ENCODE measurements at places on chromosomes 5 and 9.

GRCh38 chr9:108885643-108886348 is 23.7 kb downstream of the ACTL7A start:
- peak; percentile 63 for DNase-seq

DNA sequence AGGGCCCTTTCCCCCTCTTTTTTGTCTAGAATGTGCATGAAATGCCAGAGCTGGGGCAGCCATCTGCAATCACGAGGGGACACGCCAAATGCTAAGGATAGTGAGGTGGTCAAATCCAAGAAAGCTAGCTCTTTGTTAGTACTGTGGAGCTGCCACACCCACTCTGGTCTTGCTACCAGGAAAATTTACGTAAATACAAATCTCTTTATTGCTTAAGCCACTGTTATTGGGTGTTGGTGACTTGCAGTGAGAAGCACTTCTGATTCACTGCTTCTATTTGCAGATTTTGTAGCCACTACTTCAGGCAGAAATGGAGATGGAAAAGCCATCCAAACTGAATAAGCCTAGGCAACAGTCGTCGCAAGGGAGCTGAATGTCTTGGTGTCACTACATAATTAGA is 25.6 kb upstream of the SUSD1 start:
- no peak for DNase-seq

DNA sequence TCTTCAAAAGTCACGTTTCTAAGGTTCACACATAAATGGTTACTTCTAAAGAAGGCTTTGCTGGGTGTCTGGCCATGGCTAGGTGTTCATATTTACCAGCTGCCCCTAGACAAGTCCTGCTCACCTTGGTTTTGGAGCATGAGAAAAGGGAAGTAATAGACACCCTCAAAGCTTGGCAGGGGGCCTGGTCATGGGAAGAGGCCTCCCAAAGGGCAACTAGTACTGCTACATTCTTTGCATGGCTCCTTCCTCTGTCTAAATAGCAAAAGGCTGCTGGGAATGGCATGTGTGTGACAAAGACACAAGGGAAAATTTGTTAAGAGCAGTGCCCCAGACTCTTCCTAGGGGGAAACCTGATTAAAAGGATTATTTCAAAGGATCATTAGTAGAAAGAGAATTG is 93.4 kb downstream of the NRG2 start:
- no peak for DNase-seq

- DNase-seq: no peak
These were observed 151.7 kb downstream of the GLIS3 start for GRCh38 chr9:4148231-4148561.

DNA sequence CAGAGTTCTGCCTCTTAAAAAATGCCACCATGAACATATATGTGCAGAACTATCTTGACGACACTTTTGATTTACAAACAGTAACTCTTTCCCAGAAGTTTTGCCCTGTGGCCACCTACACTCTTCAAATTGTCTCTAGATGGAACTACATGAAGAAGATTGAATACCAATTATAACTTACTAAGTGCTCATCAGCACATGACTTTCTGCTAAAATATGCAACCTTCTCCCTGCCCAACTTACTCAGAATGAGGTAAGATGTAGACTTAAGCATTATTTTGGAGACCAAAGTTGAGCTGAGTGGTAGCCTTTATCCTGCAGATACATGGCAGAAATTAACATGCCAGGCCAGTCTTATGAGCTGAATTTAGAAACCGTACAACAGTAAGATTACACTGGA is 105.4 kb downstream of the SEMA5A start:
- peak; percentile 37 for DNase-seq

GRCh38 chr5:123176938-123177275 is 87.9 kb downstream of the PRDM6 start:
- DNase-seq: no peak

DNA sequence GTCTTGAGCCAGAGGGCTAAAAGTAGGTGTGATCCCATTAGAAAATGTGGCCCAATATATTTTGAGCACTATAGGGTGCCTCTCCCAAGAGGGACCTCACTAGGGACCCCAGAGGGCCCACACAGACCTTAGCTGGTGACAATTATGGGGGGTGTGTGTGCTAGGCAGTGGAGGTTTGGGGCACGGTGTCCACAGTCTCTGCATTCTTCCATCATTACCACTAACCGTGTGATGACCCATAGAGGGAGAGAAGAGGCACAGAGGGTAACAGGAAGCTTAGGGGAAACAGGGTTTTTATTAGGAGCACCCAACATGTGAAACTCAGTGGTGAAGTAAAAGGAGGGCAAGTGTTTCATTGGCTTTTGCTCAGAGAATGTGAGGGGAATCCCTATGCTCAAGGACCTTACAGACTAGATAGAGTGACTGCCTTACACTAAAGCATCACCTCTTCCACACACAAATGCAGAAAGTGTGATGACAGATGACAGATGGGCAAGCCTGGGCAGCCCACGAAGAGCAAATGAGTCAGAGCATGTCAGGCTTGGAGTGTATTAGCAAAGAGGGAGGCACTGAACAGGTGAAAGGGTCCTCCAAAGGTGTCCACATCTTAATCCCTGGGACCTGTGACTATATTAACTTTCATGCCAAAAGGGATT is 2.5 kb upstream of the ACTL7A start:
- no peak for DNase-seq

DNA sequence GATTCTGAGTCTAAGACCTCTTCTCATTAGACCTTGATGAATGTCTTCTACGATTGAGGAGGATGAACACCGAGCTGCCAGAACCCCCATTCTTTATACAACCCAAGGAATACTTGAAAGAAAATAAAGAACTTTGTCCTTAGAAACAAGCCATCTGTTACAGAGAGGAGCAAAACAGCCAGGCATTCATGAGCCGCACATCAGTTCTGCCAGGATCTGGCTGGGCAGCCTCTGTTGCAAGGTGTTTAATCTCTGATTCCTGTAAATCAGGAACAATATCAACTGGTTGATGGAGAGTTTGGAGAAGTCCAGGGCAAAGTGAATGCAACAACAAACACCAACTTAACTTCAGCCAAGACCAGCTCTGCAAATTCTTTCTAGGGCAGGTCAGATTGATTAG is 165.5 kb upstream of the DMAC1 start:
- no peak for DNase-seq

DNA sequence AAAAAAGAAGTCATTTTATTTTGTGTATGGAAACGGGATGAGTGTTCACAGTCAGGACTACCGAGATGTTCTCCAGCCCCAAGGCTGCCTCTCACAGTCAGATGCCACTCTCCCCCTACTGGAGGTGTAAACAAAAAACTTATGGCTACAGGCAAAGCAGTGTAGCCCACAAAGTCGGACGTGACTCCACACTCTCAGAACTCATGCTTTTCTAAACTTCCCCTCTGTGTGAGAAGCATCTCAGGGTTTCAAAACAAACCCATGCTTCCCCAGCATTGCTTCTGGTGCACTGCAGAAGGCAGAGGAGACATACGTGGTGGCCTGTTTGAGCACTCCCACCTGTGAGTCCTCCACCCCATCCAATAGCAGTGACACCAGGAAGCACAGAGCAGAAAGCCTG is 580.3 kb downstream of the BNC2 start:
- DNase-seq: no peak

- no peak for DNase-seq
These were observed 10.5 kb downstream of the TAL2 start for GRCh38 chr9:105672711-105673234.

DNA sequence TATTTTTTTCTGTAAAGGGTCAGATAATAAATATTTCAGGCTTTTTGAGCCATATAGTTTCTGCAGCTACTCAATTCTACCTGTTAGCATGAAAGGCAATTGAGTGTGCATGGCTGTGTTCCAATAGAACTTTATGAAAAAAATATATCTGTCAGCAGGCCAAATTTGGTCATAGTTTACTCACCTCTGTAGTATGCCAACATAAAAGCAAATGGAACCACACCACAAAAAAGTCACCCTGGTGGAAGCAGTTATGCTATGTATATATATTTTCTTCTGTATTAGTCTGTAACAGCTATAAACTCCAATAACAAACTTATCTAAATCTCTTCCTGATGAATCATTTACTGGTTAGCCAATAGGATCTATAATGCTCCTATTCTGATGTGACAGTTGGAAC is 3.4 kb downstream of the SLC38A9 start:
- DNase-seq: no peak

GRCh38 chr9:101625876-101626275 is 31.1 kb upstream of the PPP3R2 start:
- no peak for DNase-seq

DNA sequence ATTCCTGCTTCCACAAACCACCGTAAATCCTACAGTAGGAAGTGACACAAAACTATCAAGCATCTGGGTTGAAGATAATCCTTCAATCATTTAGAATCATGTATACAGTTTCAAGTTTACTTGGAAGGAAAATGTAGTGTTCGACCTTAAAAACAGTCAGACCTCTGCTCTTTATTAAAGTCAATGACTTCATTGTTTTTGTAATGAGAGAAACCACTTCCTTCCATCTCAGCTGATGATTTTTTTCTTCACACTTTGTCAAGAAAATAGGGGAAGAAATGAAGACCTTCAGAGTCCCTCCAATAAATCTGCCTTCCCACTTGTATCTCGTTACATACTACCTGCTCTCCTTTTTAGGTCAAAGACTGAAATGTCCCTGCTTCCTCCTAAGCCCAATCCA is 30.1 kb downstream of the TUSC1 start:
- no peak for DNase-seq

GRCh38 chr9:135963938-135964337 is 2.8 kb upstream of the UBAC1 start:
- no peak for DNase-seq

All from non-pigmented ciliary epithelial cell (primary cell).